ENCODE measurements at places on chromosomes 3 and 15.

DNA sequence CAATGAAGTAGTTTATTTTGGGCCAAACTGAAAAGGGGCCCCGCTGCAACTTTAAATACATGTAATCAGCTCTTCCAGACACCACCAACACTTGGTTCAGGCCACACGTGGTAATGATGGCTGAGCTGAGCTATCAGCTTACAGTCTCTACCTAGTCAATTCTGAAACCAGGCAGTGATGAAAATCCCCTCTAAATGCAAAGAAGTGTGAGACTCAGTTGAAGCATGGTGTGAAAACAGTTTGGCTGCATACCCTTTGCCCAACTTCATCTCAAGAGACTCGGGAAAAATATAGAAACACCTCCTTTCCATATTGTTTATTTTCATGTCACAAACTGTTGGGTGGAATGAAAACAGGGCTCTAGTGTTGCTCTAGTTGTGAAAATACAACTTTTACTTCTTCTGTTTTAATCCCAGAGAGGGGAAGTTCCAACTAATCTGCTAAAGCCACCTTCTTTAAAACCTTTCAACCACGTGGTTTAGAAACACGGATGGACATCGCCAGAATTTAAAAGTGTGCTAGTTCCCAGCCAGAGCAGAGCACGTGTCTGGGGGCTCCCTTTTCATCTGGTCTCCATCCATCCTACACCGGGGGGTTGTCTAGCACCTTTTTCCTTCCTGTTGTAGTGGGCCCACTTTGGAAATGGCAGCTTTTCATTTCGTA, 229.1 kb downstream of the EPHB1 start:
- DNase-seq = no peak

- DNase-seq = peak; percentile 91
Observed at GRCh38 chr15:51829376-51830275, at the start of gene TMOD3. Gene TMOD3, plus strand, starts transcription at chr15:51829653. Its CDS starts 33,232 bp downstream, at chr15:51862885.

- peak; percentile 93 for DNase-seq
Observed at GRCh38 chr15:87619161-87619960, 637.2 kb downstream of the NTRK3 start.

GRCh38 chr15:43292375-43293078, 25.8 kb upstream of the TGM5 start:
- peak; percentile 22 for DNase-seq

- DNase-seq = no peak
Observed at GRCh38 chr3:127228866-127229265, 35.9 kb downstream of the PRR23E start.

GRCh38 chr15:60679256-60679655, 200.3 kb upstream of the ICE2 start:
- DNase-seq = no peak

GRCh38 chr3:185759512-185759911, 65.3 kb downstream of the IGF2BP2 start:
- DNase-seq = no peak

DNA sequence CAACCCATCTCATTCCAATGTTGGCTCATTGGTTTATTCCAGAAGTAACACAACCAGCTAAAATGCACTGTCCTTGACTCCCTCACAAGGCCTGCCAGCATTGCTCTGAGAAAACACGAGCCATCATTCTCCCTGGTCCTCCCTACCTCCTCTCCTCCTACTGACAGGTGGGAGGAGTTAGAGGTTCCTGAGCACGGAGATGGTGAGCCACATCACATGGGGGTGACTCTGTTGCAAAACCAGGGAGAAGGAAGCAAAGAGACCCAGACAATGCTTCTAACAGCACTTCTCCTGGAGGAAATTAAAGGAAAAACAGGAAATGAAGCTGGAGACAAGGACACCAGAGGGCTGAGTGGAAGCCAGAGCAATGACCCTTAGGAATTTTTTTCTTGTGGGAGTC, 667.4 kb downstream of the NTRK3 start:
- peak; percentile 30 for DNase-seq
